ENCODE measurements at places on chromosomes 7 and 10.

DNA sequence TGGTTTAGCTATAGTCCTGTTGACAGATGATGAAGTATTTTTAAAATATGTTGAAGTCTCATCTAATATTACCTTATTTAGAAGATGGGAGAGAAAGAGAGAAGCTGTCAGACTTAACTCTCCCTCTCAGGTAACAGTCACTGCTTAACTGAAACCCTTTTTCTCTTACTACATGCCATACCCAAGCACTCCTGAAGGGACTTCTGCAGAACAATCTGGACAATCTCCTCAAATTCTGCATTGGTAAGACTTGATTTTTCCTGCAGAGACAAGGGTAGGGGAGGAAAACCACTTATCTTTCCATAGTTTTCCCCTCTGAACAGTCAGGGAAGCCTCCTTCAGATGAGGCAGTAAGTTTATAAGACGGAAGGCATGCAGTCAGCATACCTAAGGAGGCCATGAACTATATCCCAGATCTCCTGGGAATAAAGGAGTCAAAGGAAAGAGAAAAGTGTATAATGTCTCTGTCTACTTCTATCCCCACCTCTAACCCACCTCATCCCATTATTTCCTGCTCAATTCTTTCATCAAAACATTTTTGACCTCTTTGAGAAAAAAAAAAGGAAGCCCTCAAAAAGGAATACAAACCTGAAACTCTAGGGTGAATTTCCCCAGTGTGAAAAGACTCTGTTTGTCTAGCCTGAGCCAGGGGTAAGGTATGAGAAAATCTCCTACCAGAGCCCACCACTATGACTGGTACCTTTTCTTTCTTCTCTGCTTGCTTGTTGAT lies 9.4 kb downstream of the ZCWPW1 start:
- no peak for DNase-seq

DNA sequence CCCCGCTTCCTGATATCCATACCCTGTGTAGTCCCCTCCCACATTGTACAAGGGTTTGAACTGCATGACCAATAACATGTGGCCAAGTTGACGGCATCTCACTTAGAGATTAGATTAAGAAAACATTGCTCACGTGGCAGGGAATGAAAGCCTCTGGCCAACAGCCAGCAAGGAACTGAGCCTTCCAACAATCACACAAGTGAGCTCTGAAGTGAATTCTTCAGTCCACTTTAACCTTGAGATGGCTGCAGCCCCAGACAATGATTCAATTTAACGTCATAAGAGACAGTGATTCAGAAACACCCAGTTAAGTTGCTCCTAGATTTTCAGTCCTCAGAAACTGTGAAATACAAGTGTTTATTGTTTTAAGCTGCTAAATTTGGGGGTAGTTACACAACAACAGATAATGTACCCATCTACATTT lies 165.9 kb upstream of the PLXNA4 start:
- DNase-seq, result no peak

DNA sequence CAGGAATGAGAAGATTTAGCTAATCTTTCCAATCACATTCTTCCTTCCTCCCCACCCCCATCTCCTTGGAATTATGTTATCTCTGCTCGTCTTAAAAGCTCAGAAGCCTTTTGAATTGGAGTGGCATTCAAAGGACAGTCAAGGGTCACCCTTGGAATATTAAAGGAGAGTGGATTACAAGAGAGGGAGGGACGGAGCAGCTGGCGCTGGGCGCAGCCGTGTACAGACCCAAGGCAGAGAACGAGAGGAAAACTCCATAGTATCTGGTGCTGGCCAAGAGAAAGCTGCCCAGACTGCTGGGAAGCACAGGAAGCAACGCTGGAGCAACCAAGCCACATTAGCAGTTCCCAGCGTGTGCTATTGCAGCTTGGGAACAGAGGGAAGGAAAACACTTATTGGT lies 95.7 kb downstream of the POU6F2 start:
- peak; percentile 35 for DNase-seq

- no peak for DNase-seq
These were observed 20.3 kb upstream of the WNT8B start for GRCh38 chr10:100442548-100442947.

- DNase-seq, result no peak
These were observed 44.8 kb upstream of the SP8 start for GRCh38 chr7:20831451-20831850.

- DNase-seq, result no peak
These were observed 35.9 kb downstream of the TCF7L2 start for GRCh38 chr10:112985690-112986543.

DNA sequence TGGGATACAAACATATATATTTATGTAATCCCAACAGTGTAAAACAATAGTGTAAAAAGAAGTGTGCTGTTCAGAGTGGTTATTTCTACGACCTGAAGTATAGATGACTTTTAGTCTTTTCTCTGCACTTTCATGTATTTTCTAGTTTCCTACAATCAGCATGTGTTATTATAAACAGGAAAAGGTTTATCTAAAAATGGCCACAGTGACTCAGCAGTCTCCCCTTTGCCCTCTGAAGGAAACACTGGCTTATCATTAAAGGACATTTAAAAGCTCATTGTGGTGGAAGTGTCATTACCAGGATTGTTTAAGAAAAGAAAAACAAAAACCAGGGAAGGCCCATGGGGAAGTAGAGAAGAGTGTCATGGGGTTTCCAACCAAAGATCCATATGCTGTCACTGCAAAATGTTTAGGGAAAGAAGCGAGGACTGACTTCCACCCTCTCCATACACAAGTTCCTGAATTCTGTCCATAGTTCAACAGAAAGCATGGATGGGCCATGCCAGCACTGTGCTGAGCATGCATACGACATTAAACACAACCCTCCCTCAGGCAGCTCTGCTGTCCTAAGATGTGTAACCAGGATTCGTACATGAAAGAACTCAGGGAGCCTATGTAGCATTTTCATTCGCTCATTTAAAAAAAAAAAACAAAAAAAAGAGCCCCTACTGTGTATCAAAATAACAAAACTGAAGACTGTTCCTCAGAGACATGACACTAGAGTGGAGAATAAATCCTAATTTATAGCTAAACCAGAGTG lies 10.2 kb downstream of the CYREN start:
- no peak for DNase-seq

- DNase-seq, result peak; percentile 86
These were observed 46.1 kb upstream of the ZMIZ1 start for GRCh38 chr10:79022565-79023230.

- no peak for DNase-seq
These were observed 37.8 kb upstream of the FZD9 start for GRCh38 chr7:73395538-73396503.

- no peak for DNase-seq
These were observed 19.9 kb downstream of the UNCX start for GRCh38 chr7:1252540-1253090.

GRCh38 chr10:119541459-119542356 lies 811 bp downstream of the RGS10 start:
- no peak for DNase-seq

DNA sequence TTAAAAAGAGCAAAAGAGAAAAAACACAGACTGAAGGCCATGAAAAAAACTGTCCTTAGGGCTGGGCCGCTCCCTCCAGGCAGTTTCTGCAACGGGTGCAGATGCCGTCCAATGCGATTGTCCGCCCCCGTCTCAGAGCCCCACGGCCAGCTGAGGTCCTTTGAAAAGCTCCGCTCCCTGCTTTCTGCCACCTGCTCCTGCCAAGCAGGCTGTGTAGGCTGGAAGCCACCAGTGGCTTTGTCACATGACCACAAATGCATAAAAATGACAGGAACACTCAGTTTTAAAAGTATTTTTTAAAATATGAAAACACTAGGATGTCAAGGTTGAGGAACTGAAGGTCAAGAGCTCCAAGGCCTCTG lies 71.7 kb downstream of the AMZ1 start:
- DNase-seq, result no peak

GRCh38 chr7:36723951-36724664 lies at the start of gene AOAH:
TSS of gene AOAH (minus strand) at chr7:36724494. CDS start at chr7:36724148, 346 bp downstream.
- no peak for DNase-seq

- DNase-seq, result no peak
These were observed 149.7 kb downstream of the LRRC4 start for GRCh38 chr7:127881564-127881963.

DNA sequence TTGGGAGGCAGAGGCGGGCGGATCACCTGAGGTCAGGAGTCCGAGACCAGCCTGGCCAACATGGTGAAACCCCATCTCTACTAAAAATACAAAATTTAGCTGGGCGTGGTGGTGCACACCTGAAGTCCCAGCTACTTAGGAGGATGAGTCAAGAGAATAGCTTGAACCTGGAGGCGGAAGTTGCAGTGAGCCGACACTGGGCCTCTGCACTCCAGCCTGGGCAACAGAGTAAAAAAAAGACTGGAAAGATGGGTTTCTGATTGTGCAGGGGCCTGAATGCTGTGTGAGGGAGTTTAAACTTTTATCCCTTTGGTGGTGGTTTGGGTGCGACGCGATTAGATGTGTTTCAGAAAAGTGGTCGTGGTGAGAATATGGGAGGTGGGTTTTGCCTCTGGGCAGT lies 1.8 kb downstream of the CHST12 start:
- DNase-seq, result no peak

DNA sequence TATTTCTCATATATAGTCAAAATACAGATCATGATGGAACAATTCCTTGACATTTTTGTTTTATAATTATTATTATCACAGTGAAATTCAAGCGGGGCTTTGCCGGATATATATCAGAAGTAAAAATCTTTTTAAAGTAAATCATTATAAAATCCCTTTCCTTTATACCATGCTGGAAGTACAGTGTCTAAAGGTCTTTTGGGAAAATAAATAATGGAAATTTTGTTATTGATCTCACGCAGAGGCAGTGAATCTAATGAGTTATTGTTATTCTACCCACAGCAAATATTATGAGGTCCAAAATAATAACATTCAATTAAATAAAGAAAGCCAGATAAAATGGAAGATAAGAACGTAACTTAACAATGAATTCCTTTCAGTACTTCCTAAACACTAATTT lies 33.8 kb downstream of the GFRA1 start:
- no peak for DNase-seq

DNA sequence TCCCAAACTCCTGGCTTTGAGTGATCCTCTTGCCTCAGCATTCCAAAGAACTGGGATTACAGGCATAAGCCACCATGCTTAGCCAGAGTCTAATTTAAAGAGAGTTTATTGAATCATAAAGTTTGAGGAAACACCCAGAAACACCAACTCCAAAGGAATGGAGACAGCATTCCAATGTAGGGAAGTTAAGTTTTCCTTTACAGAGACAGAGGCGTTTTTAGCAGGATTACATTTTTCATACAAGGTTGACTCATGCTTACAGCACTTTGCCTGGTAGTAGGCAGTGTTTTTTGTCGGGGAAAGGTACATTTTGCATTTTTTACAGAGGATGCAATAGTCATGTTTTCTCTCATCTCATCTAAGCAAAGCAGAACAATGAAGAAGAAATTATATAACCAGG lies 18.9 kb upstream of the OPN4 start:
- DNase-seq, result no peak

DNA sequence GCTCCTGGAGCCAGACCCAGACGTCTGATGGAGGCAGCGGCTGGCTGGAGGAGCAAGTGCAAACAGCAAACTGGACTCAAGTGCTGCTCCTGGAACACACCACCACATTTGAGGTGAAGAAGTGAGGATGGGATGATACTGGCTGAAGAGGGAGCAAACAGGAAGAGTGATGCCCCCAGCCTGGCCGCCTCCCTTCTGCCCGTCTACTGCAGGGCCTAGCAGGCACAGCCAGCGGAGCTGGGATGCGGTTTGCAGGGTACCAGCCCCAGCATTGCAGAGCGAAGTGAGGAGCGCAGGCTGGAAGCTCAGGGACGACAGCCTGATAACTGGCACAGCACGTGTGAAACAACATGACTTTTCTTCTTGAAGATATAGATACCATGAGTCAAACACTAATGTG lies 111.8 kb upstream of the ZNF32 start:
- DNase-seq, result no peak

- no peak for DNase-seq
These were observed 117.2 kb downstream of the CUX1 start for GRCh38 chr7:101934618-101935017.

DNA sequence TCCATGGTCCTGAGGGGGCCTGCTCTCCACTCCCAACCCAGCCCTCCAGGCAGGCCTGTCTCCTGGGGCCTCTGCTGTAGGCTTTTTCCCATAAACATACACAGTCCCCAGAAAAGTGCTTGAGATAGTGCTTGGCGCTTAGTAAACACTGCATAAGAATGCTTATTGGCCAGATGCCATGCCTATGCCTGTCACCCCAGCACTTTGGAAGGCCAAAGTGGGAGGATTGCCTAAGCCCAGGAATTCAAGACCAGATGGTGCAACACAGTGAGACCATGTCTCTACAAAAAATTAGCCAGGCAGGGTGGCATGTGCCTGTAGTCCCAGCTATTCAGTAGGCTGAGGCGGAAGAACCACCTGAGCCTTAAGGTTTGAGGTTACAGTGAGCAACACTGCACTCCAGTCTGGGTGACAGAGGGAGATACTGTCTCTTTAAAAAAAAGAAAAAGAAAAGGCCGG lies 24.6 kb upstream of the ASL start:
- no peak for DNase-seq

DNA sequence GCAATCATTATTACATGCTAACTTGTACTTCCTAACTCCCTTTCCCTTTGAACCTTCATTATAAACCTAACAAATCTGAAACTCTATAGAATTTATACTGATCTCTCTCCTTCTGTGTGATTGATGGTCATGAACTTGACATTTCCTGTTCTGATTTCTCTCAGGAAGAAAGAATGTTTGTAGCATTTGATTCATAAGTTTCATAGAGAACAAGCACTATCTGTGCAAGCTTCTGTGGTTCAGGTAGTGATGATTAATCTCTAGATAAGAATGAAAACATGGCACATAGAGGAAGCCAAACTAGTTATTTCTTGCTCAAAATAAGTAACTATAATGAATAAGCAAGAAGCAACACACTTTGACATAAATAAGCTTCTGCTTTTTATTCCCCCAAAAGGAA lies 34.2 kb downstream of the TFPI2 start:
- DNase-seq, result no peak

DNA sequence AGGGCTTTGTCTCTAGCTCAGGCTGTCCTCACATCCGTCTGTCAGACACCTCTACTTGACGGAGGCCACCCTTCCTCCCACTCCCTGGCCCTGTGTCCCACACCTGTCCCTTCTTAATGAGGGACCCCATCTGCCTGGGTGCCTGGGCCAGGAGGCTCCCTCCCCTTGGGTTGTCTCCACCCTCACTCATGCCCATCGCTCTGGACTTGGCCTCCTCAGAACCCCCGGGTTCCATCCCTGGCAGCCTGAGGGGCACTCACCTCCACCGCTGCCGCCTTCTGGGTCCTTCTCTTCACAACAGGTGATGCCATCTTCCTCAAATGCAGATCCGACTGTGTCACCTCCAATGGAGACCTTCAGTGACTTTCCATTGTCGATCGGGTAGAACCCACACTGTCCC lies 20.2 kb upstream of the GJD4 start:
- DNase-seq, result no peak

DNA sequence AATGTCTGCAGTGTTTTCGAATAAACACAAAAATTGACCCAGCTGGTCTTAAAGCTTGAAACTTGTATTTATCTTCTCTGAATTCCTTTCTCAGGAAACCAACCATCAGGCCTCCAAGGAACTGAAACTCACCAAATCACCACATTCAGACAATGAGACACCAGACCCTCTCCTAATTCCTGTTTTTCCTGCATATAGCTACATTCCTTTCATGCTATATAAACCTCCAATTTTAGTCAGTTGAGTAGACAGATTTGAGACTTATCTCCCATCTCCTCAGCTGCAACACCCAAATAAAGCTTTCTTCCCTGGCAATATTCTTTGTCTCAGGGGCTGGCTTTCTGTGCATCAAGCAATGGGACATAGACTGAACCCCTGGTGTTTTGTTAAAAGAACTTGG lies 317.0 kb downstream of the CACNA2D1 start:
- no peak for DNase-seq

Measured in H9 (cell line).